ENCODE measurements at places on chromosomes 13 and 19. TPM values are rescaled to one million over a fixed set of nuclear protein-coding genes. Genes with fewer than 3 reads are reported as not detected.
A peak's percentile ranks its signal among the peaks of the same experiment; 100 is the strongest.

- DNase-seq, result no peak
These were observed 3.8 kb downstream of the WBP4 start for GRCh38 chr13:41065078-41065477.

GRCh38 chr13:60363288-60363687 is 33.7 kb upstream of the TDRD3 start:
- DNase-seq, result no peak

- DNase-seq, result peak; percentile 95
These were observed at the start of gene ZNF254 for GRCh38 chr19:24086974-24087595. ZNF254 (plus strand) TSS chr19:24087187; CDS start chr19:24087308, 121 bp downstream.

DNA sequence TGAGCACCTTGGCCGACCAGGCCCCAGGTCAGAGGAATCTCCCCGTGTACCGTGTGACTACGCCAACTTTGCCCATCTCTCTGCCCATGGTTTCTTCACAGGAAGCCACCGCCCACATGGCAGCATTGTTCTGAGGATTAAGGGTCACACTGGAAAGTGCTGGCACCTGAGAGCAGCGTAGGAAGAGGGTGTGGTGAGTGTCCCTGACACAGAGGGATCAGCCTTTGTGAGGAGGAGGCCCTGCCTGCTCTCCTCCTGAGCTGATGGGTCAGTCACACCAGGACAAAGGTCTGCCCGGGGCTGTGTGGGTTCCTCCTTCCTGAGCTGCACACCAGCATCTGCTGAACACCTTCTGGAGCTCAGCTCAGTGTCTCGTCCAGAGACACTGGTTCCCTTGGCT is 32.2 kb upstream of the SLC15A1 start:
- DNase-seq, result no peak

DNA sequence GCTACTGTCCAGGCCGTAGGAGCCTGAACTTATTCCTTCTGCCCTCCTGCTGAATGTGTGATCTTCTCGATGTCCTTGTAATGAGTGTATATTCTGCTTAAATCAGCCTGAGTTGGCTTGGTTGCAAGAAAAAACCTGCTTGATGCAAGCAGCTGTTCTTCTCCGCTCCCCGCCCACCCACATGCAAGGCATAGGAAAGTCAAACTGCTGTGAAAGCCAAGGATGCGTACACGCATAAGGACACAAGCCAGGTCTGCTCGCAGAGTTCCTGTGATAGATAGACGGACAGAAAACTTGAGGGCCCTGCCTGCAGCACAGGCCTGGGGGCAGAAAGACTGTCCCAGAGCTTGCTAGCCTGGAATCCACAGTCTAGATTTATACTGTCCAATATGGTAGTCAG is 101.1 kb downstream of the DNAJC15 start:
- no peak for DNase-seq

DNA sequence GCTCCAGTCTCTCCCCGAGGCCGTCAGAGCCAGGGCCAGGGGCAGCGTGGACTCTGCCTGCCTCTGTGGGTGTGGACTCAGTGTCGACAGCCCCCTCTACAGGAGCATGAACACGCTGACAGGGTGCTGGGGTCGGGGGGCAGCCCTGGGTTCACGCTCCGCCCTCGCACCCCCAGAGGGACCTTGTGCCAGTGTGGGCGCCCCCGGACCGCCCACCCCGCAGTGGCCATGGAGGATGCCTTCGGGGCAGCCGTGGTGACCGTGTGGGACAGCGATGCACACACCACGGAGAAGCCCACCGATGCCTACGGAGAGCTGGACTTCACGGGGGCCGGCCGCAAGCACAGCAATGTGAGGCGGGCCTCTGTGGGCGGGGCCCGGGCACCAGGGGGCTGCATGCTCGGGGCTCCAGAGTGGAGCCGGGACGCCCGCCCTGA is 8.3 kb downstream of the TRPM4 start:
- no peak for DNase-seq

DNA sequence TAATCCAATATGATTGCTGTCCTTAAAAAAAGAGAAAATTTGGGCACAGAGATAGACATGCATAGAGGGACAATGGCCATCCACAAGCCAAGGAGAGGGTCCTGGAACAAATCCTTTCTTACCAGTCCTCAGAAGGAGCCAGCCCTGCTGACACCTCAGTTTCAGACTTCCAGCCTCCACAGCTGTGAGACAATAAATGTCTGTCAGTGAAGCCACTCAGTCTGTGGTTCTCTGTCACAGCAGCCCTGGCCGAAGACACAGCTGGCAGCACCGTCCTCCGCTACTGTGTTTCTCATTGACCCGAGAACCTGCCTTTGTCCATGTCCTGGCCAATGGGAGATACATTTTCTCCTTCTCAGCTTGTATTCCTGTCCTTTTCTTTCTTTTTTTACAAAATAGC is 207.9 kb downstream of the TM9SF2 start:
- DNase-seq, result no peak

DNA sequence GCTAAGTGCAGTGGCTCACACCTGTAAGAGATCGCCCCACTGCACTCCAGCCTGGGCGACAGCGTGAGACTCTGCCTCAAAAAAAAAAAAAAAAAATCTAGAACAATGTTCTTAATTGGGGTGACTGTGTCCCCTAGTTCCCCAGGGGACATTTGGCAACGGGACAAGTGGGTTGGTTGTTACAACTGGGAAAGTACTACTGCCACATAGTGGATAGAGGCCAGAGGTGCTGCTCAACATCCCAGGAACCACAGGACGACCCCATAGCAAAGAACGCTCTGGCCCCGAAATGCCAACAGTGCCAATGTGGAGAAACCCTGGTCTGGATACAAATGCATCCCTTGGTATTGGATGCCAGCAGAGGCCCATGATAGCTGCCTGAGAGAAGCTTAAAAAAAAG is 11.8 kb downstream of the NLRP12 start:
- DNase-seq, result no peak

DNA sequence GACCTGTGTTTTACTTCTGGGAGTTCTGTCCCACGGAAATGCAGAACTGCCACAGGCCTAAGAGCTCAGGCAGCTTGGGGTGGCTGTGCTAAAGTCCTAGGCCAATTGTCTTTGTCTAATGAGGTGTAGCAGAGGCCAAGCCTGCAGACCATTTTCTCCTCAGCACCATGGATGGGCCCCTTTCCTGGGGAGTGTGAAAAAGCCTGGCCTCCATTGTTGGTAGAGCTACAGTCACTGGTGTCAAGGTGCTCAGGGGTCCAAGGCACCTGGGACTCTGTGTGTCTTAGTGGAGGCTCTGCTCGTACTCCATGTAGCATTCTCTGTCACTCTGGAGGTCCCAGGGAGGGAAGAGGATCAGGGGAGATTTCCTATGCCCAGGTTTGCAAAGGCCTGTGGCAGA is 329.6 kb downstream of the SLITRK5 start:
- DNase-seq, result no peak

GRCh38 chr13:111912453-111912866 is 154.5 kb upstream of the SOX1 start:
- DNase-seq, result no peak

TUBGCP3 gene
- total RNA-seq, result 33.2 TPM

GRCh38 chr13:31433746-31434145 is 234.0 kb downstream of the B3GLCT start:
- no peak for DNase-seq

- DNase-seq, result peak; percentile 96
These were observed at the start of gene ZNF473 for GRCh38 chr19:50025794-50026549. ZNF473 (plus strand) TSS chr19:50026005; CDS start chr19:50031083, 5,078 bp downstream.

DNA sequence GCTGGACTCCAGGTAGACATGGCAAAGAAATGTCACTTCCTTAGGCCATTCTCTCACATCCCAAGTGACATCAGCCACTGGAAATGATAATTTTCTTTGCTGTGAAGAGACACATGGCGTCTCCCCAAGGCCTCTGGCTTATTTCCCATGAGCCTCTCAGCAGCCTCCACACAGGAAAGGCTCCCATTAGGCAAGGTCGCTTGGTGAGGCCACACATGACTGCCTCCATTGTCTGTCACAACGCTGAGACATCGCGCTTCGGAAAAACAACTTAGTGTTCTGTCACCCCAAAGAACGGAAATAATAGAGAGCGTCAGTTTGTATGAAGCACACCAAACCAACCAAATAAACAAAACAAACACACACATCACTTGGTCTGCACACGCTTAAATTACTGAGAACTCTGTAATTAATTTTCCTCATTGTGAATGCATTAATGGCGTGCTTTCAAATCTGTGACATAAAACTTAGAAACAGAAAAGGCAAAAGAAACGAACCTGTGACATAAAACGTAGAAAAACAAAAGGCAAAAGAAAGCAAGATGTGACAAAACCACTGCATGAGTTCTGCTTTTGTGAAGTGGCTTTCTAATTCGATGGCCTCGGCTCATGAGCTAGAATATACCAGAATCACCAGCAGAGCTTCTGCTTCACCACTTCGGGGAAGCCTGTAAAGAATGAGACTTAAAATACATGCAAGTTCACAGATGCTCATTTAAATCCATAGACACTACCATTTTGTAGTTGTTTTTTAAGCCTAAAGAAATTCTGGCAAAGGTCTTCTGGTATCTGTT is 404.2 kb upstream of the SGCG start:
- no peak for DNase-seq

DNA sequence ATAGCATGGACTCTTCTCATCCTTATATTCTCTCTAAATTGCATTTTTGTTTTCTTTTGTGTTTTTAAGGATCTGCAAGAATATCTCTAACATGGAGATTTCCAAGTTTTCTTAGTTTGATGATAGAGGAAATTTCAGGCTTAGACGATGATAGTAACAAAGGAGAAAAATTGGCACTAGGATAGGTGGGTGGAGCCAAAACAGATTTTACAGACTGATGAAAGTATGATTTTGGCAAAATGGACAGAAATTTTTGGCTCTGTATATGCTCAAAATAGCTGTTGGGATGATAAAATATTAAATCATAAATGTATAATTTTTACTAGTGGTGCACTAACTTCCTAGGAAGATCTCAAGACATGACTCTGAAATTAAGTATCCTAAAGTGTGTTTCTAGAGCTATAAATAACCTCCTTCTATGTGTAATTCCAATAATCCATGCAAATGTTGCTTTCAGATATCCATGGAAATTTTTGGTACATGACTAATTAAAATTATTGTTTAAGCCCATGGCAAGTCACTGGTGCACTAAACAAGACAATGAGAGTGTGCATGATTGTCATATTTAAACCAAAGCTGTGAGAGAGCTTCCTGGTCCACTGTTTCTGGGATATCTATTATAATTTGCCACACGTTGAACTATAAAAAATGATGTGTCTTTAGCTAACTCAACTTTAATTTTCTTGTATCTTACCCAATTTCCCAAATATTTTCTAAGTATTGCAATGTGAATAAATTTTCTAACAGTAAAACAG is 55.8 kb upstream of the NBEA start:
- no peak for DNase-seq

GRCh38 chr19:49718511-49718910 is 27.6 kb downstream of the CPT1C start:
- peak; percentile 59 for DNase-seq

ENOX1 gene
- total RNA-seq, result 4.9 TPM

- DNase-seq, result no peak
These were observed 5.0 kb downstream of the LYL1 start for GRCh38 chr19:13097463-13098258.

DNA sequence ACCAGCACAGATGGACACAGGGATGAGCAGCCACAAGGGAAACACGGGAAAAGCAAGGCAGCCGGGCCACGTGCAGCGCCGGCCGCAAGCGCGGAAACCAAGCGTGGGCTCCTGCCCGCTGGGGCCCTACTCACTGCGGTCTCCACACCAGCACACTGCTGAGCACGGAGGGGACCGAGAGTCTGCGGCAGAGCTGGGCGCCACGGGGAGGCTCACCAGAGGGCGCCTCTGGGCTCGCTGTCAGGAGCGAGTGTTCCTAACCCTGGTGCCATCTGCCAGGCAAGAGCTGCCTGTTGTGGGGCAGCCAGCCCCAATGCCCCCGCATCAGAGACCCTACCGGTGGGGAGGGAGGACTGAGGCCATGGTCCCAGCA is 26.5 kb downstream of the MPND start:
- no peak for DNase-seq

DNA sequence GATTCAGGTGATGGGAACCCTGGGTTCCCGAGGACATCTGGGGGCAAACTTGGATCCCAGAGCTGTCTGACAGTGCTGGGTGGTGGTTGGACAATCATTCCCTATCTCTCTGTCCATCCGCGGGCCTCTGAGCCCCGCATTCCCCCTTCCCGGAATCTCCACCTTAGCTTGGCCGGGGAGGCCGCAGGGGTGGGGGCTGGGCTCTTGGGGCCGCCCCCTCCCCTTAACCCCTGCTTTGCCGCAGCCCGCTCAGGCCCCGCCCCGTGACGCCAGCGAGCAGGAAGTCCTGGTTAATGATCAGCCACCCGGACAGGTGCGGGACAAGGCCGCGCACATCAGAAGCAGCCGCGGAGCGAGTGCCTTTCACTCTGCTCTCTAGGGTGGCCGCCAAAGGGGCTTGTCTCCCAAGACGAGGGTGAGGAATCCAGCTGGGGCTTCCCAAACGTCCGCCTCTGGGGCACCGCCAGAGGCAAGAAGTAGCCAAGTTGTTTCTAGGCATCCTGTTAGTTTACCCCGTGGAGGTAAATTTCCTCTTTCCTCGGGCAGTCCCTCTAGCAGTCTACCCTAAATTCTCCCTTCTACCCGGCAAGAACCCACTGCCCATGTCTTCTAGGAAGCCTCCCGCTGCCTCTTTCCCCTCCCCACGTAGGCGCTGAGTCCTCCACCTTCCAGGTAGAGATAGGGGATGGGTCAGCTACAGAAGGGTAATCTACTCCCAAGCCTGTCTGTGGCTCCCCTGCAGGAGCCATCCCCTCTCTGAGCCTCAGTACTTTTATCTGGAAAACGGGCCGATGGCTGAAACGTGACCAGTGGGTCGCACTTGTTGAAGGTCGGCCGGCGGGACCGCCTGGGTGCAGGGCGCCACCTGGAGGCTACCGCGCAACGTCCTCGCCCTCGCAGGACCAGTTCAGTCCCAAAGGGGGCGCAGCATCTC is 3.0 kb downstream of the IRF2BP1 start:
- DNase-seq, result peak; percentile 94

DNA sequence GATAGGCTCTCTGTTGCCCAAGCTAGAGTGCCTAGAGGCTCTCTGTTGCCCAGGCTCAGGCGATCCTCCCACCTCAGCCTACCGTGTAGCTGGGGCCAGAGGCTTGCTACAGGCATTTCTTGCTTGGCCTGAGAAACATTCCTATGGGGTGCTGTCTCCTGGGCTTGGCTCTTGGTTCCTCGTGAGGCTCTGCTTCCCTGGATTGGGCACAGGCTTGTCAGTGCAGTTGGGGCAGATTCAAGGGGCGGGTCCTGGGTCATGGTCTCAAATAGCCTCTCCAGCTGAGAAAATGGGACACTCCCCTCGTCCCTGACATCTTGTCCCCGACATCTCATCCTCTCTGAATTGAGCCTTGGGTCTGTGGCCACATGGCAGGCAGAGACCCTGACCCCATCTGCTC is 4.9 kb downstream of the TSSK6 start:
- DNase-seq, result no peak

DNA sequence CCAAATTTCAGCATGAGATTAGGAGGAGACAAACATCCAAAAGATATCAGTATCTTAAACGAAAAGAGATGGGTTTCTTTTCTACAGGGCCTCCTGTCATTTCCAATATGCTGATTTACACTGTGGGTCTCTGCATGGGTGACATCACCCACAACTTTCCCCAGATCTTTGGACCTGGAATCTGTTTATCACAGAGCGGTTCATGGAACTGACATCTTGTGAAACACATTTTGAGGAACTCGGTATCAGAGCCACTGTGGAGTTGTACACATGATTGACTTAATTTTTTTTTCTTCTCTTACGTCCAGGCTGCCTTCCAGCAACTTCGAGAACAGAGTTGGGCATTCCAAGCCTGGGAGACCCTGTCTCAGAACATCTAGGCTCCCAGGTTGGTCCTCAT is 80.2 kb upstream of the SERP2 start:
- DNase-seq, result no peak

GRCh38 chr13:38008636-38009035 is 139.1 kb upstream of the TRPC4 start:
- DNase-seq, result no peak

PTH2 gene
- total RNA-seq, result not detected

- no peak for DNase-seq
These were observed 46.9 kb downstream of the ABCC4 start for GRCh38 chr13:95254339-95254738.
